ENCODE measurements at places on chromosomes 3 and 15. TPM values are rescaled to one million over a fixed set of nuclear protein-coding genes. Genes with fewer than 3 reads are reported as not detected.

GRCh38 chr3:159763011-159763601 lies 225.5 kb upstream of the IL12A start:
- peak; percentile 93 for DNase-seq

DNA sequence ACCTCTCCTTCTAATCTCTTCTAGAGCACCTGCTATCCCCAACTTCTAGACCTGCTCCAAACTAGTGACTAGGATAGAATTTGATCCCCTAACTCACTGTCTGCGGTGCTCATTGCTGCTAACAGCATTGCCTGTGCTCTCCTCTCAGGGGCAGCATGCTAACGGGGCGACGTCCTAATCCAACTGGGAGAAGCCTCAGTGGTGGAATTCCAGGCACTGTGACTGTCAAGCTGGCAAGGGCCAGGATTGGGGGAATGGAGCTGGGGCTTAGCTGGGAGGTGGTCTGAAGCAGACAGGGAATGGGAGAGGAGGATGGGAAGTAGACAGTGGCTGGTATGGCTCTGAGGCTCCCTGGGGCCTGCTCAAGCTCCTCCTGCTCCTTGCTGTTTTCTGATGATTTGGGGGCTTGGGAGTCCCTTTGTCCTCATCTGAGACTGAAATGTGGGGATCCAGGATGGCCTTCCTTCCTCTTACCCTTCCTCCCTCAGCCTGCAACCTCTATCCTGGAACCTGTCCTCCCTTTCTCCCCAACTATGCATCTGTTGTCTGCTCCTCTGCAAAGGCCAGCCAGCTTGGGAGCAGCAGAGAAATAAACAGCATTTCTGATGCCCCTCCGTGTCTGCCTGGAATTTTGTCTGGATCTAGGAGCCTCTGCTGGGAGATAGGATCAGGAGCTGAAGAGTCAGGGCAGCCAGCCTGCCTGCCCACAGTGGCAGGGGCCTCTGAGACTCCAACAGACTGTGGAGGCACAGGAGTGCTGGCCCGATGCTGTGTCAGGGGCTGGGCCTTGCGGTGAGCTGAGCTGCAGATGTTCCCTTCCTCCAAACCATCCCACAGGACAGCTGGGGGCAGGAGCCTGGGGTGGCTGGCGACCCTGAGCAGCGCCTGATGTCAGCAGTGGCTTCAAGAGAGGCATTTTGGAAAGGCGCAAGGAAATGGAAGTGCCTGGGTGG lies 3.0 kb downstream of the ISLR start:
- peak; percentile 9 for DNase-seq

- DNase-seq = no peak
Observed at GRCh38 chr15:40061212-40061901, 22.4 kb upstream of the SRP14 start.

GRCh38 chr3:14305324-14305723 lies 97.1 kb upstream of the SLC6A6 start:
- DNase-seq = no peak

DNA sequence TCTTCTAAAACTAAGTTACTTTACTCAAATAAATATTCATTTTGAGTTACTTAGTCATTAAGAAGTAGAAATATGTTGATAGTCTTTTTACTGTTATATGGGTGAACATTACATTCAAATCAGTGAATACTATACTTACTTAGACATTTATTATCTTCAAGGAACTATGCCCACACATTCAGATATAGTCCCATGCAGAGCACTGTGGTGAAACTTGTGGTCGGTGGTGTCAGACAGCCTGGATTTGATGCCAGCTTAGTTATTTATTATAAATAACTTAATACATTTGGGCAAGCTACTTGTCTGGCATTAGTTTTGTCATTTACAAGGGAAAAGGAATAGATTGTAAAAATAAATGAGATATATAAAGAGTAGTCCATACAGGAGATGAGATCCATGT lies 149.5 kb downstream of the RAP2B start:
- DNase-seq = peak; percentile 24

DNA sequence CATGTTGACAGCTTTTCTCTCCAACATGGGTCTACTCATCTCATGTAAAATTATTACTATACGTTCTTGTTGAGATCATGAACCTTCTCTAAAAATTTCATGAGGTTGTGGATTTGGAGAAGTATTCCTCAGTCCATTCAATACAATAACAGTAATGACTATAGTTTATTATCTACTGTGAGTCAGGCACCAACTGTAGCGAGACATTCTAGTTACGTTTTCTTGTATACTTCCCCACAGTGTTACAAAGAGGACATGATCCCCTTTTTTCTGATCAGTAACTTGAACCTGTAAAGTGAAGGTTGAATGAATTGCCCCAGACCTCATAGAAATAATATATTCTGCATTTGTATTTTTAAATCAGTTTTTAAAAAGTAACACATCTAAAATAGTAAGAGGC lies 76.4 kb downstream of the AKAP13 start:
- DNase-seq = no peak

- DNase-seq = no peak
Observed at GRCh38 chr3:65045138-65045537, 357.3 kb upstream of the ADAMTS9 start.

DNA sequence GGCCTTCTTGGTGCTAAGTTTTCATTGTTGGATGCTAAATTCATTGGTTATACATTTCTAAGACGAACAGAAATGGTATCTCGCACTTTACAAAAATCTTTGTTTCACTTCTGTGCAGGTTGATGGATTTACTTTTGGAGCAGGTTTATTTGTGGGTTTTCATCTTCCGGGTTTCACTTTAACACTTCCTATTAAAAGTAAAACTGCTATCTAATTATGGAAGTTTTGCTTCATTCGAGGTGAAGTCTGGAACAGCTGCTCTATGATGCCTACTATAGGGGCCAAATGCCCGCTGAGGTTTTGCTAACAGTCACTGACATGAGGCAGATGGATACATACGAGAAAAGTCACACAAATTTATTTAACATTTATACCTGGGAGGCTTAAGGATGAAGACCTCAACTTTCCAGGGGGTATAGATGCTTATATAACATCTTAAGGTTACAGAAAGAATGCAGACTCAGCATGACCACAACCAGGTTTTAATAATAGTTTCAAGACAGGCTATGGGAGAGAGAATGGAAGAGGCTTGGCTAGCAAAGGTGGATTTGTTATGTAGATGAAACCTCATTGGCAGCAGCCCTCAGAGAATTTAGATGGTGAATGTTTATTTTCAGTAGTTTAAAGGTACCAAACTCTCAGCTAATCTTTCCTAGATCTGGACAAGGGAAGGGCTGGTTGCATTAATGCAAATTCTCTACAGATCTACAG lies 54.2 kb downstream of the OSTN start:
- DNase-seq = no peak

GRCh38 chr3:168006584-168006983 lies 89.1 kb downstream of the GOLIM4 start:
- DNase-seq = no peak

DNA sequence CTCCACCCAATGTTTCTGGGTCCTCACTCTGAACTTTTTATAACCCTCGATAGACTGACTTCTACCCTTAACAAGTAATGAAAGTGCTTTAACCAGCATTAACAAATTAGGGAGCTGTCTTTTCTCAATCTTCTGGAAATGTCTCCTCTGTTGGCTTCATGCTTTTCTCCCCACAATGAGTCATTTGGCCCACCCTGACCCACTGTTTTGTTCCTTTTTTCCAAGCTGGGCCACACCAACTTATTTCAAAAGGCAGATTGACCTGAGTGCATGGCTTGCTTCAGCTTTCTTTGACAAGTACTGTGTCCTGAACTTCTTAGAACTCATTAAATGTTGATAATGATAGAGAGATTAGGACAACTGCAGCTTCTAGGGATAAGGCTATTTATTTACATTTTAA lies 199.6 kb upstream of the SEMA6D start:
- no peak for DNase-seq

DNA sequence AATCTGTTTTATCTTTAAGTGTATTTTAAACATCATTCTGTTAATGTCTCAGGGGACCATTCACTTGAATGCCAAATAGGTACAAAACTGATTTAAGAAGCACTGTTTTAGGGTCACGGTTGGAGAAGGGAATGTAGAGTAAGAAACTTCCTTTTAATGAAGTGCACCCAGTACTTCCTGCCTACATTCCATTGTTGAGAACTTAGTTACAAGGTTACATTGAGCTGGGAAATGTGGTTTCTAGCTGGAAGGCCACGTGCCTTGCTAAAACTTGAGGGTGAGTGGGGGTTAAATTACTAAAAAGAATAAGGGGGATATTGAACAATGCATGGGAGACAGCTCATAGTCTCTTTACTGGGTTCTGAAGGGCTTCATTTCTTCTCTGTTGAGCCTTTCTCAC lies 78.3 kb upstream of the TBC1D5 start:
- no peak for DNase-seq

- no peak for DNase-seq
Observed at GRCh38 chr3:150377601-150378300, 30.3 kb upstream of the TSC22D2 start.

DNA sequence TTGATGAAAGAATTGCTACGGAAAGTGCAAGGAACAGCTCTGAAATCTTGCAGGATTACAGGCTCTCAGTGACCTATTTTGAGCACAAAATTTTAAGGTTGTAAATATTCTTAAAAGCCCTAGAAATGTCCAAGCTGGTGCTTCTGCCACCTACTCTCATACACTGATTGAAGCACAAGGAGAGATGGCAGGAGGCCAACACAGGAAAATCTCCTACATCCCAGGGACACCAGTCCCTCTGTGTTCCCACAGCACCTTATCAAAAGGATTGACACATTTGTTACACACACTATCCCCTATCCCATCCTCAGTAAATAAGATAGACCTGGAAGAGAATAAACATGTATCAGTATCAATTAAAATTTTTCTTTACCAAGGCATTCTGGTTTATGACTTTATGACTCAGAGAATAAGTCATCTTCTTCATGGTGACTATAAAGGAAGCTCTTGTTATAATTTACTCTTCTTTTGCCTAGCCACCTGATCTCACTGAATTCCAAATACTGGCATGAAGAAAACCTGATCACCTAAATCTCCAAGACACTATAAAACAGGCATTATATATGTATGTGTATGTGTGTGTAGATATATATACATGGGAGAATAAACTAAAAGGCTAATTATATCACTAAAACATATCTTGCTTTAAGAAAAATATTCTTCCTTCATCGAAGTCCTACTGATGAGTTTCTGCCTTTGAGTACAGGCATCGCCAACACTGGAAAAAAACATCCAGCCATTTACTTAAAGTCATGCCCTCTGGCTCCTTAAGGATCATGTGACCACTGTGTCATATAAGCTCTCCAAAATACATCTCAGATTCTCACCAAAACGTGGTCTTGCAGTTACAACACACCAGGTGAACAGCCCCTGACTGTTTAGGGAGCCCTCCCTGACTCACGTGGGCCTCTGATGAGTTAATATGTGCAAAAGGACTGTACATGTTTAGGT lies 208.1 kb upstream of the NR2F2 start:
- peak; percentile 17 for DNase-seq

- peak; percentile 99 for DNase-seq
Observed at GRCh38 chr15:41230650-41231421, at the start of the genes CHP1 and EXD1. Gene CHP1, plus strand, starts transcription at chr15:41231268. Its CDS starts 115 bp downstream, at chr15:41231383. Gene EXD1, minus strand, starts transcription at chr15:41230757. Its CDS starts 4,182 bp downstream, at chr15:41226575.

DNA sequence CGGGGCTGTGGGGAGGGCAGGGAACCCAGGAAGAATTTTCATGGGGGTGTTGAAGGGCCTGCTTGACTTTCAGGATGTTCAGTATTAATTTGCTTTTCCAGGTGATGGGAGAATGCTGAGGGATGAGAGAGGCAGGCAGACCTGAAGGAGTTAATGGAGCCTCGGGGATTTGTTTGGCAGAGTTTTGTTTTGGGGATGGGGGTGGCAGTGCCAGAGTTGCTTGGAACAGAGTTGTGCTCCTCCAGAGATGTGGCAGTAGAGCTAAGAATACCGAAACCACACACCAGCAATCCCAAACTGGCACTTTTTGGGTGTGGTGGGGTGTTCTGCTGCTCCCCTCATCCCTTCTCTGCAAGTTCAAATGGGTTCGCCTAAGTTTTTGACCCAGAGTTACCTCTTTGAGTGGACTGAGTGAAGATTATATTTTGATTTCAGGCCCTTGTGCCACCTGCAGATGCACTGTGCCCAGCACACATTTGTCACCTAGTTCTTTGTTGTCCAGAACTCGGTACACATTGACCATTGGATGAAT lies 1.6 kb downstream of the BOC start:
- DNase-seq = peak; percentile 11

DNA sequence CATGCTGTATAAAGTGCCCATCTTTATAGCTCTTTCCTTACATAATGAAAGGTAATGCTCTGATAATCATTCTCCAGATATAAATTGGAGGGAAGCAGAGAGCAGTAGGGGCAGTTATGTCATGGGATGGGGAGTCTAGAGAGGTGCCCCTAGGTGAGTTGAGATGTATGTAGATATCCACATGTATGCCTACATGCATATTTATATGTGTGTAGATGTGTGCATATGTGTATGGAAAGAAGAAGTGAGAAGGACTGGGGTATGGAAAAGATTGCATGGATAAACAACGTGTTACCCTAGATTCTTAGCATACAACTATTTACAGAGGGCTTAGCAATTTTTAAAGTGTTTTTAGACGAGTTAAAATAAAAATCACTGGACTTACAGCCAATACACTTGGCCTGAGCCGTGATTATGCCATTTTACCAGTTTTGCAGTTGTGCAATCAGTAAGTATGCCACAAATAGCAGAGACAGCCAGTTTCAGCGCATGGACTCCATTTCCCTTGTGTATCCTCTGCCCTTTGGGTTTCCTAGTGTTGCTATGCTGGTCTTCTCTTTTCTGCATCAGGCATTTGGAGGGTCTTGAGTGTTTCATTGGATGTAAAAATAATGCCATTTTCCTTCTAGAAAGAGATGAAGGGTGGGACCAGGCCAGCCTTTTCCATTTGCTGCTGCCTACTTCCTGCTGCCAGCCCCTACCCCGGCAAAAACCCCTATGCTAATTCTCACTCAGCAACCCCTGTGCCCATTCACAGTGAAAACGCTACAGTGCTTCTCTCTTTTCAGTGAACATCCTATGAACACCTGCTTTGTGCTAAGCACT lies 199.4 kb upstream of the NR2E3 start:
- no peak for DNase-seq

GRCh38 chr15:48091522-48091921 lies 29.3 kb upstream of the SLC24A5 start:
- DNase-seq = no peak

- DNase-seq = no peak
Observed at GRCh38 chr3:67478423-67478822, 176.0 kb downstream of the SUCLG2 start.

Gene COLQ
- 0.29 TPM for total RNA-seq

Gene CYP8B1
- not detected for total RNA-seq

Gene CCR4
- total RNA-seq = not detected

Gene ZDHHC23
- 6.0 TPM for total RNA-seq

Measured in Daoy (cell line).